Posterior cingulate gyrus (tissue), 11 donors: ENCODE measurements at places on chromosomes 2 and 18.

DNA sequence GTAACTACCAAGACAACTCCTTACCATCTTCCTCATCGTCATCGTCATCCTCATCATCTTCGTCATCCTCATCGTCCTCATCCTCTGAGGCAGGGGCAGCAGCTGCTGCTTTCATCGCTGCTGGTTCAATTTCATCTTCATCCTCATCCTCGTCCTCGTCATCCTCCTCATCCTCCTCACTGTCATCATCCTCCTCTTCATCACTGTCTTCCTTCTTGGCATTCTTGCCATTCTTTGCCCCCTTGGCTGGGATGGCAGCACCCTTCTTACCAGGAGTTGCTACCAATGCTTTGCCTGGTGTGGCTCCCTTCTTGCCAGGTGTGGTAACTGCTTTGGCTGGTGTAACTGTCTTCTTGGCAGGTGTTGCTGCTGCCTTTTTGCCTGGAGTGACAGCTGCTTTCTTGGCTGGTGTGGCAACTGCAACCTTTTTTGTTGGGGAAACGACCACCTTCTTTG lies 2.7 kb downstream of the NCL start:
- no peak for DNase-seq

DNA sequence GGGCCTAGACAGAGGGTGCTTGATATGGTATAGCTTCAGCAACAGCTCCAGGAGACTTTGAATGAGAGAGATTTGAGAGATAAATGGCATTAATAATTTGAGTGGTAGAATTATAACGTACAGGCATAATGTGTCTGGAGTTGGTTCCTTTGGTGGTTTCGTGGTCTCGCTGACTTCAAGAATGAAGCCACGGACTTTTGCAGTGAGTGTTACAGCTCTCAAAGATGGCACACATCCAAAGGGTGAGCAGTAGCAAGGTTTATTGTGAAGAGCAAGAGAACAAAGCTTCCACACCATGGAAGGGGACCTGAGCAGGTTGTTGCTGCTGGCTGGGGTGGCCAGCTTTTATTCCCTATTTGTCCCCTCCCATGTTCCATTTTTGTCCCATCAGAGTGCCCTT lies 23.1 kb downstream of the PDCD1 start:
- DNase-seq: no peak

DNA sequence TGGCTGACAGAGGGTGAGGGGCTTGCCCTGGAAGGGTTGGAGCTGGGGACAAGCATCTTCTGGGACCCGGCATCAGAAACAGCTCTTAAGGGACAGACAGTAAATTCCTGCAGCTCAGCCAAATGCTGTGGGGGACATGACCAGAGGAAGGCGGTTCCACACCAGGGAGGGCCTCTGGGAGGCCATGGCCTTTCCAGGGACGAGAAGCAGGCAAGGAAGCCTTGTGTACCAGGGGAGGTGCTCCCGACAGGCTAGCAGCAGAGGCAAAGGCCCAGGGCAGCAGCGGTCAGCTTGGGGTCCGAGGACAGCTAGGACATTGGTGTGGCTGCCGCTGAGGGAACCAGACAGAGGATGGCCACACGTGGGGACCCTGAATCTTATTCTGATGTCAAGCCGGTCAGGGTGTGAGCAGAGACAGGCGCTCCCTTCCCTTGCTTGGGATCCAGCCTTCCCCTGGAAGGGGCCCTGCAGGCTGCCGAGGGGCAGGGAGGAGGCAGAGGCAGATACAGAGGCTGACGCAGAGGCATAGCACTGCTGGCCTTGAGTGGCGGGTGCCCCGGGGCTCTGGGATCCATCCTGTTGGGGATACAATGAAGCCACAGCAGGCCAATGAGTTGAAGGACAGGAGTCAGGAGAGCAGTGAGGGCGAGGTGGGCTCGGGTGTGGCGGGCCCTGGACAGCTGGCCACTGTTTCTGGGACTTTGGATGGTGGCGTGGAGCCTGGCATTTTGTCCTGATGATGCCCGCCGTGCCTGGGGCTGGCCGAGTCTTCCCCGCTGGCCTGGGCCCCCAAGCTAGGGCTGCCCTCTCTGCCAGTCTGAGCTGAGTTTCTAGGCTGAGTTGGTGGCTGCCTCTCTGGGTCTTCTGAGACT lies 64.1 kb upstream of the GPC1 start:
- no peak for DNase-seq

GRCh38 chr2:188623995-188624643 lies 332.4 kb downstream of the GULP1 start:
- DNase-seq: no peak

GRCh38 chr18:45690975-45691815 lies 32.8 kb upstream of the SLC14A1 start:
- peak; percentile 55 for DNase-seq

DNA sequence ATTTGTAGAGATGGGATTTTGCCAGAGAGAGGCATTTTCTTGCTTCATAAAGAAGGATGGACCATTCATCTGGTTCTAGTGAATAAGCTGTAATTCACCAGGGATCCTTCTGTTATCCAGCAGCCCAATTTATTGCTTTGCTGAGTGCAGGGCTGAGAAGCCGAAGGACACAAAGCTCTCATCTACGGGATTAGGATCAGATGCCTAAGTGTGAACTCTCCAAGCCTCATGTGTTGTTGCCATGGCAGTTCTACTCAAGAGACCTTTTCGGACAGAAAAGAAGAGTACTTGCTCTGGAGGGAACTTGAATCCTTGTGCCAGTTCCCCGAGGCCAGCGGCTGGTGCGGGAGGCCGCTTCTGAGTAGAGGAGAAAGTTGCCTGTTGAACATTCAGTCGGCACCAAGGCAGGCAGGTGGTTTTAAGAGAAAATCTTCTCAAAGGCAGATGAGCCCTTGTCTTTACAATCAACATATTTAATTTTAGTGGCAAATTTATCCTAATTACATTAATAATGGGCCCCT lies 38.4 kb upstream of the MBP start:
- DNase-seq: no peak

DNA sequence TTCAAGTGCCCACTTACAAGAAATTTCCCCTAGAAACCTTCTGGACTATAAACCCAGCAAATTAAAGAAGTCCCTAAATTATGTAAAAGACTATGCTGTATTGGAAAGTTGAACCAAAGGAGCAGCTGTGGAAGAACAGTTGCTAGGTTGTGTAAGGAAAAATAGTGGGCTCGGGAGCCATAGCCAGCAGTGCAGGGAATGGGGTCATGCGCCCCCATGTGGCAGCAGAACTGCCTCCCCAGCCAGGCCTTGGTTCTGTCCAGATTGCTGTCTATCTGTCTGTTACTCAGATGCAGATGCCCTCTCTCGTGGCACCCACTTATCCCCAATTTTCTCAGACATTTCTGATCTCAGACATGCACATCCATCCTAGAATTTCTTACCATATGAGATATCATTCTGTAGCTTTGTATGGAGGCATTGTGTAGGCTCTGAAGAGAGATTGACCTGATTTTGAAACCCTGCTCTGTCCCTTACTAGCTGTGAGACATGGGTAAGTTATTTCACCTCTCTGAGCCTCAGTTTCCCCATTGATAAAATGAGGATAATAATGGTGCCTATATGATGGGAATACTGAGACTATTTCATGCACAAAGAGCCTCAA lies 258.3 kb downstream of the SS18 start:
- DNase-seq: peak; percentile 64

DNA sequence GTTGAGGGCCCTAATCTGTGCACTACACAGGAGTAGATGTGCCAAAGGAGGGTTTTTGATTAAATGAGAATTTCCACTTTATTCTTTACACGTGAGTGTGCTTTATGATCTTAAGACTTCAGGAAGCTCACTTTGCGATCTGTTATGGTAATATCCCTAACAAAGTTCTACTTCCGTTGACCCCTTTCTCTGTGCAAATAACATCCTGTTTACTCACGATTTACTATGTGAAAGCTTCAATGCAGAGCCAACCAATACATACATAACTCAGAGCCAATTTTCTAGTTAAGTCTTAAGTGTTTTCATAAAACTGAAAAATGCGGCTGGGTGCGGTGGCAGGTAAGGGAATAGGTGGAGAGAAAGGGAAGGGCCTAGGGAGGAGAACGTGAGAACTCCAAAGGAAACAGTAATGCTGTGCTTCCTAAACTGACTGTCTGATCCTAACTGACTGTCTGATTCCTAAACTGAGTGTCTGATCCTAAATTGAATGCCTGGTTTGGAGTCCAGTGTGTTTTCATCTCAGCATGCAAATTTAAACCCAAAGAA lies 87.6 kb downstream of the PLCL1 start:
- DNase-seq: no peak

- DNase-seq: no peak
These were observed 92.0 kb downstream of the LRP1B start for GRCh38 chr2:142038826-142039225.

GRCh38 chr2:235937526-235937925 lies 230.7 kb downstream of the GBX2 start:
- DNase-seq: no peak

- no peak for DNase-seq
These were observed 477.8 kb upstream of the ETAA1 start for GRCh38 chr2:66919286-66919685.

- DNase-seq: no peak
These were observed 116.6 kb downstream of the SRBD1 start for GRCh38 chr2:45494275-45494977.

GRCh38 chr2:119647440-119648169 lies 31.4 kb upstream of the TMEM177 start:
- peak; percentile 76 for DNase-seq

GRCh38 chr2:127698553-127699355 lies 2.5 kb upstream of the SFT2D3 start:
- no peak for DNase-seq

DNA sequence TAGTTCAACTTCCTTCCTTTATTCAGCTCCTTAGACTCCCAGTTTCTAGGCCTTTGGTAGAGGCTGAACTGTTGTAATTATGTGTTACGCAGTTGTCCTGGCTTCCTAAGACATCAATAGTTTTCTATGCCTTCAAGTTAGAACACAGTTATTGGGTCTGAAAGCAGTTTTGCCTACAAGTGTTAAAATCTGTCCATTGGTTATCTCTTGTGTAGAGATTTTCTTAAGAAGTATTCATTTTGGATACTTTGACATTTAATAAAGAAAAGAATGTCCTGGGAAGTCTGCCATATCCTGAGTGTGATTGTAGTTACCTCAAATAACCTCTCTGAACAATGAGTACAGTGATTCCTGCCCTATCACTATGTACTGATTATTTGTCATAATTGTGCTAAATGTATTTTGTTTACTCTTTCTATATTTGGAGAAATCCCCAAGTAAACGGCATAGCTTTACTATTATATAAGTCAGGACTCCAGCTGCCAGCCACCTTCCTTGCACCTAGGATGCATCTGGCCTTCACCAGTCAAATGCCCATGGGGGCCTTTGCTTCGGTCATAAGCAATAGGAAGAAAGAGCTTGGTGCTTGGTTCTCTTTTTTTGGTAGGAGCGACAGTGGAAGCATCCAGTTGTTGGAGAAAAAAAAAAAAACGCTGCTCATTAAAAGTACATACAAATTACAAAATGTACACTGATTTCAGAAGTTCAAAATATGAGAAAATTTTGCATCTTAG lies 449.5 kb upstream of the PKDCC start:
- no peak for DNase-seq

DNA sequence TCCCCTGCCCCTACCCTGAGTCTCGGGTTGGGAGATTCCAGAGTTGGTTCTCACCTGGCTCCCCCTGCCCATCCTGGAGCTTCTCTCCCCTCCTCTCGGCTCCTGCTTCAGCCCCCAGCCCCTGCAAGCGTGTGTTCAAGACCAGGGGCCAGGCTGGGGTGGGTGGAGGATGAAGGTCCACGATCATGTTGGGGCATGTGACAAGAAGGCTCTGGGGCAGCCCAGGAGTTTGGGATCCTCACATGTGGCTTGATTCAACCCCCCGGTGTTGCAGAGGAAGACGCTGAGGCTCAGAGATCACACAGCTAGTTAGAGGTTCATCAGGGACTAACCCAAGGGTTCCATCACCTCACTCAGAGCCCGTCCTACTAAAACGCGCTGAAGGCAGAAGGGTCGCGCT lies 14.2 kb upstream of the TUBB6 start:
- no peak for DNase-seq

GRCh38 chr2:219520079-219520478 lies 5.8 kb downstream of the ASIC4 start:
- DNase-seq: no peak

DNA sequence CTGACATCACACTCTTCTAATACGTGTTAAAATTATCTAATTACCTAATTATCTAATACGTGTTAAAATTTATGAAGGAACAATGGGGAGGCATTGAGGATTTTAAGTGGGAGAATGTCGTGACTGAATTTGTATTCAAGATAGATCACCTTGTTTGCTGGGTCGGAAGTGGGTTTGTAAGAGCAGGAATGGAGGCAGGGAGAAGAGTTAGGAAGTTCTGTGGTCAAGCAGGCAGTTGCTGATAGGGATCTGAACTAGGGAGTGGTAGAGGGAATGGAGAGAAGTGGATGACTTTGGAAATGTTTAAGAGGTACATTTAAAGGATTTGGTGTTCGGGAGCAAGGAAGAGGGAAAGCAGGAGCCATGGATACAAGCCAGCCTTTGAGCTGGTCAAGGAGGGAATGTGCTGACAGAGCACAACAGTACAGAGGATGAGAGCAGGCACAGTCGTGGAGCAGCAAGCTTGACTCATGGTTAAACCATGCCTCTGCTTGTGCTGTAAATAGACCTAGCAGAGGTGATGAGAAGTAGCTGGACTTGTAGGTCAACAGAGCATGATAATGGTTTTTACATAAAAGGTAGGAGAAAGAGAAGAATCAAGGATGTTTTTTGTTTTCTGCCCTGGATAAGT lies 16.2 kb downstream of the IL18RAP start:
- no peak for DNase-seq

GRCh38 chr2:203913947-203914346 lies 22.6 kb upstream of the ICOS start:
- no peak for DNase-seq

- no peak for DNase-seq
These were observed 185.9 kb upstream of the KLHL14 start for GRCh38 chr18:32958746-32959145.

DNA sequence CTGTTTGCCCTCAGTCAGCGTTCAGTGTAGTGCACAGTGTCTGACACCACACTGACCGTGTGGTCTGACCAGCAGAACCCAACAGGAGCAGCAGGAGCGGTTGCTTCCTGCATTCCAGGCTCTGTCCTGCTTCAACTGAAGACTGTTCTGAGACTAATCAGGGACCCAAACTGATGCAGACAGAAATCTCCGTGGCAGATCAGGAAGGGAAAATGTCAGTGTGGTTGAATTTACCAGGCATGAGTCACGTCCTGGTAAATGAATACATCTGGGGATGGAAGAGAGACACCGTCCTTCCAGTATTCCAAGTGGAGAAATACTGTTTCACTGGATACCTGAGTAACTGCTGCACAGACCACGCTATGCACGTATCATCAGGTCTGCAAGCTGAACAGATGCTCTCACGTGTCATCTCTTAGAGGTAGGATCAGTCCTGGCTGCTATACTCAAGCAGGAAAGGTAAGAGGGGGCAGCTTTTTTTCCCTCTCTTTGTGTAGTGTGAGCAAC lies 223.6 kb upstream of the EPAS1 start:
- DNase-seq: no peak

- no peak for DNase-seq
These were observed 16.9 kb downstream of the PMAIP1 start for GRCh38 chr18:59916746-59917145.

DNA sequence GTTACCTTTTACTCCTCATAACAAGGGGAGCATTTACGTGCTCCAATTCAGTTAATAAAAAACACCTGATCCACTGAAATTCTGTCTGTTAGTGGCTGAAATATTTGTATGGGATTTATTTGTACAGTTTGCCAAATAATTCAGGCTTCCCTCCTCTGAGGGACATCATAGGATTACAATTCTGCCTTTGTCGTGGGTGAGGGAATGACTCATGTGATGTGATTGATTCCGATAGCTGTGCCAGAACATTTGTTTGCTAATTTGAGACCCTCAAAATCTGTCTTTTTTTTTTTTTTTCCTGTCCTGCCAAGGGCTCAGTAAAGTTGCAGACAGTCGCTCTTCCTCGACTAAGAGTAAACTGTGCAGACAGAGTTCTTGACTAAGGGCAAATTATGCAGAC lies 612.6 kb upstream of the CDH2 start:
- DNase-seq: no peak
